ENCODE measurements at places on chromosomes 12 and 14.
A peak's percentile ranks its signal among the peaks of the same experiment; 100 is the strongest.

DNA sequence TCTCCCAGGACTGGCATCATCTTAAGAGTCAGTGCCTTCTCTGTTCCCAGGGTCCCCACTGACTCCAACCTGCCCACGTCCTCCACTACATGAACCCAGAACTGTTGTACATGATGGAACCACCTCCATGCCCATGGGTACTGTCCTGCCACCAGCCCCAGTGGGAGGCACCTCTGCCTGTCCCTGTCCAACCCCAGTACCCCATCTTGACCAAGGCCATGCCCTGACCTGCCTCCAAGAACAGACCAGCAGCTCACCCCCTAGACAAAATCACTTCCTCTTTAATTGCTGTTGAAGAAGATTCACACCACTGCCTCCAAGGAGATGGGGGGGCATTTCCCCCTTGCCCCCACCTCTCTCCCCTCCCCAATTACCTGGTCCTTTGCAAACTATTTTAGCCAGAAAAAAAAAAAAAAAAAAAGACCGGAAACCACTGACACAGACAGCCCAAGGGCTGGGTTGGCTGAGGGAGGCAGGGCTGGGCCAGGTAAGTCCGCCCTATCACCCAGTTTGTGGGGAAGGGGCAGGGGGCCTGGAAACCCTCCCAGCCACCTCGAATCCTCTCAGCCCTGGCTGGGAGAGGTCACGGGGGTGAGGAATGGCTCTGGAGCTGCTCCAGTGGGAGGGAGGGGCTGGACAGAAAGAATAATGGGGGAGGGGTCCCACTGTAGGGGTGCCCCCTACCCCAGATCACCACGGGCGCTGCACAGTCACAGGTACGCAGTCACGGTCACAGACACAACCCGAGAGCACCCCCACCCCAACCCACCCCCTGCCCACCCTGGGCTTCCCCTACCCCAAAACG is 13.4 kb downstream of the AGAP2 start:
- no peak for DNase-seq

GRCh38 chr14:65002586-65003210 is 16.0 kb downstream of the FNTB start:
- no peak for DNase-seq

GRCh38 chr12:75591628-75592027 is 80.2 kb upstream of the KRR1 start:
- peak; percentile 68 for DNase-seq

DNA sequence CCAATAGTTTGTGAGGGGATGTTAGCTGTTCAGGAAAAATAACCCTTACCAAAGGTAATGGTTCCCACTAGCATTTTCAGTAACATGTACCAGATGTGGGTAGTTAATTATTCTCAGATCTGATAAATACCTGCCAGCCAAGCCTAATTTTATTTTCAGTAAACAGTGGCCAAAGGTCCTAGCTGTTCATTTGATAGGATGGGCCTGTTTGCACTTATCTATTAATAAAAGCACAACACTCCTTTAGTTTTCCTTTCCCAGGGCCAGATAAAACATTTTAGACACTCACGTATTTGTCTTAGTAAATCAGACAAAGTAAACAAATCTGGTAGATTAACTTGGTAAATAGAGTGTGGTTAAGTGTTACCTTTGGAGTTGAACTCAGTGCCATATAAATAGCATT is 345.1 kb downstream of the RAD51B start:
- no peak for DNase-seq

- DNase-seq: no peak
Observed at GRCh38 chr12:5554711-5555110, 122.8 kb downstream of the NTF3 start.

DNA sequence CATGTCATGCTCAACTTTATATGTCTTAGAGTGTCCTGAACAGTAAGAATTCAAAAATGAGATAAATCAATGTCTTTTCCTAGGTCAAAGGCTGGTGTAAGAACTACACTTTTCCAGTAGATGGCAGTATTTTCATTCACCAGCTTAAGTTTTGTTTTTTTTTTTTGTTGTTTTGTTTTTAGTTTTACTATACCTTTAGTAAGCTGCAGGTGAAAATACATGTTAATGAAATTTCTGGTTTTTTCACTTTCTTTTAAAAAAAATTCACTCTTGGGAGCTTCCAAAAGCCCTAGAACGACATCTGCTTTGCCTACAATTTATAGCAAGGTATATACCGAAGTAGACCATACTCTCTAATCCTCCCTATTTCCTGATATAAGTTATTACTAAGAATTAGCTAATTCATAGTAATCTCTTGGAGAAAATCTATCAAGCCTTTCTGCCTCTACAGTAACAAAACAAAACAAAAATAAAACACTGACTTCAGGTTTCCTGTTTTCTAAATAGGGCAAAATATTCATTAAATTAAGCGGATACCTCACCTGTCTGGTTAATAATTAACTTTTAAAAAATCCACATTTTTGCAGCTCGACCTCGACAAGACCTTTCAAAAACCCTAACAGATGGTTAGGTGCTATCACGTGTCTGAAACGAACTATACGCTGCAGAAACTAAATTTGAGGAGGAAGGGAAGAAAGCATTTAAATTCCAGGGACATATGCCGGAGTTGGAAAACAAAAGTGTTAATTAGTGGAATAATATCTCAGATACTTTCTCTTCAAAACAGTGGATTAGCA is 2.7 kb upstream of the SAMD4A start:
- DNase-seq: peak; percentile 44

- DNase-seq: no peak
Observed at GRCh38 chr12:69163681-69164362, 75.5 kb upstream of the CPSF6 start.

DNA sequence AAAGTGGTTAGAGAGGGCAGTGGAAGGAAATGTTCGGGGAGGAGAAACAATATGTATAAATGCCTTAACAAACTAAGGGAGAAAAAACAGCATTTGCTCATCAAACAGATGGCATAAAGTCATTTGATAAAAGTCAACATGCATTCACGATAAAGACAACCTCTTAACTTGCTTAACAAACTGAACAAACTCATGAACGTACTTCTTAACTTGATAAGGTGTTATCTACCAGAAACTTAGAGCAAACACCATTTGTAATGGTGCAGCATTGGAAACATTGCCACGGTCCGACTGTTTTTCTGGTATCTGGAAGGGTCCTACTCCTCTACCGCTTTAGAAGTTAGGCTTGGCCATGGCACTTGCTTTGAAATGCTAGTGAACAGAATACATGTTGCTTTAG is 4.2 kb upstream of the RPS6KL1 start:
- no peak for DNase-seq

DNA sequence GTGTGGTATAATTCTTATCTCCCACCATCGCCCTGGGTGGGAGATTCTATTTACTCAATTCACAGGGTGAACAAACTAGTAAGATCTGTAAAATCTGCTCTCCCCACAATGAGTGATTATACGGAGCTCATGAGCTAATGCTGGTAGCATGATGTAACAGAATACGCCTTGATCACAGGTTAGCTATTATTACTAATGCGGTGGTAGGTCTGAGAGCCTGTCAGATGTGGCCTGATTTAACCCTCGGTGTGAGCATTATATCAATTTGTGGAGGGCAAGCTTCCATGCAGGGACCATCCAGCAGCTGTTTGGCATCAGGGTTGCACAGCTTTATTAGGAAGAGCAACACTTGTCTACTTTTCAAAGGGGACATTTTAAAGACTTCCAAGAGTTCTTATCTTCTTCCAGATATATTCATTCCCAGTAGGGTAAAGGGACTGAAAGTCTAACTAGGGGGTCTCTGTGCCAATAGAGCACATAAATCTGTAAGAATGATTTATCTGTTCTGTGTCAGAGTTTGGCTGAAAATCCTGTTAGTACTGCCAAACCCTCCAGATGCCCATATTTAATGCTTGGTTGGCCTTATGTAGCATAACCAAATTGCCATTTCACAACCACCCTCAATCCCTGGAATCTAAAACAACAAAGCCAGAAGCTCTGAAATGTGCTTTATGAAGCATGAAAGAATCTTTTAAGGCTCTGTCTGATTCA is 18.7 kb downstream of the TSHR start:
- peak; percentile 99 for DNase-seq

DNA sequence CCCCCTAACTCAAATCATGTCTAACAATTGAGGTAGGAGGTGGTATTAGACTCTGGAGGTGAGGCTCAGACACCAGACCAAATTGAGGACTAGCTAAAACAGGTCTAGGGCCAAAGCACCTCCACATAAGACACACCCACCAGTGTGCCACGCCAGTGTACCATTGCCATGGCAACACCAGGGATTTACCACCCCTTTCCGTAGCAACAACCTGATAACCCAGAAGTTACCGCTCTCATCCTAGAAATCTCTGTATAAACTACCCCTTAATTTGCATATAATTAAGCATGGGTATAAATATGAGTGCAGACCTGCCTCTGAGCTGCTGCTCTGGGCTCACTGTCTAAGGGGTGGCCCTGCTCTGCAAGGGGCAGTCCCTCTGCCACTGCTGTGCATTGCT is 57.4 kb upstream of the PPP2R5C start:
- DNase-seq: no peak
